Stimulated activated CD4-positive, alpha-beta T cell treated with anti-CD3 and anti-CD28 coated beads, Interleukin-4, amount 100 ng/mL, for 24 hours (primary cell): ENCODE measurements at places on chromosomes 12 and 14.

DNA sequence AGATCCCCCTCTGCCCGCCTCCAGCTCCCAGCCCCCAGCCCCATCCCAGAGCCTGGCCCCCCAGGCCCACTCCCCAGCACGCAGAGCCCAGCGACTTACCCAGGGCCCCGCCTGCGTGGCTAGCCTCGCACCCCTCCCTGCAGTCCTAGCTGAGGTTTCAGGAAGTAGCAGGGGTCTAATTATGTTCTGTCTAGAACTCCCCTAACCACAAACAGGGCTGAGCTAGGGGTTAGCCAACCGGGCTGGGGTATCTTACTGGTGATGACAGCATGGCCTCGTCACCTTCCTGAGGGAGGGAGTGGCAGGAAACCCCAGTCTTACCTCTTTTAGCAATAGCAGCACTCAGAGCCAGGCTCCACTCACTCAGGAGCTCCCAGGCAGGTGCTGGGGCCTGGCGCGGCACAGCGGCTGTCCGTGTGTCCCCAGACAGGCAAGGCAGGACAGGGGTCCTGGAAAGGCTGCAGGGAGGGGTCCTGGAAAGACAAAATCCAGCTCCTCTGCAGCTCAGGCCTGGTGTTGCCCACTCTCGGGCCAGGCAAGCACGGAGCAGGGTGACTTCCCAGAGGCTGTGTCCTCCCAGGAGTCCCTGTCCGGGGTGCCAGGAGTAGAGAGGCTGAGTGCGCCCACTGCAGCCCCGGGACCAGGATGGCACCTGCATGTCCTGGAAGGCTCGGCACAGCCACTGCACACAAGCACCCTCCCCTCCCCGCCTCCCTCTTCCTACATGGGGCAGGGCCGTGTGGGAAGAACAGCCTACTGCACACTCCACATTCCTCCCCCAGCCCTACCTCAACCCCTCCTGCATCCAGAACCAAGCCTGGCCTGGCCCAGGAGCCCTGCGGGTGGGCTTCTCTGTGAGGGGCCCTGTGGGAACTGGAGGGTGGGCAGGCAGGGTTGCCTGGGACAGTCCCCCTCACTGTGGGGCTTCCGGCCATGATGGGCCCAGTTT lies at the start of gene GPR132:
TSS of gene GPR132 (minus strand) at position 151 of the 949 bp plus-strand sequence. CDS start 10,010 bp downstream, outside the sequence.
- DNase-seq: peak; percentile 89

GRCh38 chr12:77630344-77630743 lies 200.3 kb upstream of the NAV3 start:
- no peak for DNase-seq

GRCh38 chr14:95699412-95699811 lies 13.2 kb downstream of the TCL1B start:
- DNase-seq: no peak

DNA sequence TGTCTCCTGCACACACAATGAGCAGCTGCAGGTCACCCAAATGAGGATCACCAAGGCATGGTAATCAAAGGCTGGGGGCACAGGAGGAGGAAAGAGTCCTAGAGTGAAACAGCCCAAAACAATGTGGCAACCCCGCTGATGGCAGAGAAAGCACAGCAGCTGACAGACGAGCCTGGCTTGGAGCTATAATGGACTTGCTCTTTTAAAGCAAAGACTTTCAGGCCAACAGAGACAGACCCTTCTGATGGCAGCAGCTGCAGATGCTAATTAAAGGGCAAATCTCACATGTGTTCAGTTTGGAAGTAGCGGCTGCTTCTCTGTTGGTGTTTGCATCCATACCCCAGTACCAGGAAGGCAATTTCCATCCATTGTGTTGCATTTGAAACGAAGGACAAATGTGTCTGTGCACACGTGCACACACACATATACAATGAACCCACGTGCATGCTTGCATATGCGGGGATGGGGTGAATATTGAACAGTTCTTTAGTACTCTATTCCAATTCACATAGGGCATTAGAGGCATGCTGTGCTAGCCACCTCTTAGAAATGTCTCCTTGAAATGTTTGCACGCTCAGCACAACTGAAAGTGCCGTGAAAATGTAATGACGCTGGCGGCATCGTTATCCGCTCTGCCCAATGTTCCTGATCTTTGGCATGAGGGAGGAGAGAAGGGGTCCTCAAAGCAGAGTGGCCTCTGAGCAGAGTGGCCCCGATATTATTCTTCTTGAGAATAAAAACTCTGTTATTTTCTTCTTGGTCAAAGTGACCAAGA lies 38.1 kb downstream of the CIT start:
- DNase-seq: no peak

DNA sequence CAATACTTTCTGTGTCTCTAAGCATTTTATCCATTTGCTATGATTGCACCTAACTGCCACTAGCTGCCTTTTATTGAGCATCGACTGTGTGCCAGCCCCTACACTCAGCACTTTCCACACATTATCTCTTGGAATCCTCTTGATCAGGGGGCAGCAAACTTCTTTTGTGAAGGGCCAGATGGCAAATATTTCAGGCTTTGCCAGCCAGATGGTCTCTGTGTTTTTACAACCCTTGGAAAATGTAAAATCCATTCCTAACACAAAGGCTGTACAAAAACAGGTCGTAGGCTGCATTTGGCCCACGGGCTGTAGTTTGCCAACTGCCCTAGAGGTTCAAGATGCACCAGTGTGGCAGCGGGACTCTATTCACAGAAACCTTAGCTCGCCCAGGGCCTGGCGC lies 19.5 kb downstream of the FOXN4 start:
- DNase-seq: no peak

- DNase-seq: peak; percentile 52
Measured at GRCh38 chr14:76929927-76930326, 98.6 kb downstream of the IRF2BPL start.

GRCh38 chr14:25521616-25522015 lies 471.7 kb upstream of the STXBP6 start:
- no peak for DNase-seq

GRCh38 chr12:111107392-111108178 lies 187.2 kb upstream of the MYL2 start:
- no peak for DNase-seq

GRCh38 chr12:64825143-64826021 lies 935 bp downstream of the TBC1D30 start:
- DNase-seq: no peak

- DNase-seq: no peak
Measured at GRCh38 chr14:105987563-105987962, 461.2 kb downstream of the TMEM121 start.

- no peak for DNase-seq
Measured at GRCh38 chr14:69538766-69539165, 35.9 kb downstream of the CCDC177 start.

- DNase-seq: no peak
Measured at GRCh38 chr14:79294499-79294898, 916.8 kb downstream of the DIO2 start.

DNA sequence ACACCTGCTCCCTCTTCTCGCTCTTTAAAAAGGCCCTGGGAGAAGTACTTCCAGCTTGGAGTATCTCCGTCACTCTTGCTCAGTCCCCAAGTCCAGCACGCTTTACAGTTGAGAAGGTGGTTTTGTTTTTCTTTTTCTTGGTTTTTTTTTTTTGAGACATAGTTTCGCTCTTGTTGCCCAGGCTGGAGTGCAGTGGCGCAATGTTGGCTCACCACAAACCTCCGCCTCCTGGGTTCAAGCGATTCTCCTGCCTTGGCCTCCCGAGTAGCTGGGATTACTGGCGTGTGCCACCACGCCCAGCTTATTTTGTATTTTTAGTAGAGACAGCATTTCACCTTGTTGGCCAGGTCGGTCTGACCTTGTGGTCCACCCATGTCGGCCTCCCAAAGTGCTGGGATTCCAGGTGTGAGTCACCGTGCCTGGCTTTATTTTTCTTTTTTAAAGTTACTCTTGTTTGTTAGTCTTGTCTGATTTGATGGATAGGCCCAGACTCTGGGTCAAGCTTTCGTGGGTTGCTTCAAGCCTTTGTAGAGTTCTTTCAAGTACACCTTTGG lies 1.9 kb downstream of the TDRD9 start:
- no peak for DNase-seq

DNA sequence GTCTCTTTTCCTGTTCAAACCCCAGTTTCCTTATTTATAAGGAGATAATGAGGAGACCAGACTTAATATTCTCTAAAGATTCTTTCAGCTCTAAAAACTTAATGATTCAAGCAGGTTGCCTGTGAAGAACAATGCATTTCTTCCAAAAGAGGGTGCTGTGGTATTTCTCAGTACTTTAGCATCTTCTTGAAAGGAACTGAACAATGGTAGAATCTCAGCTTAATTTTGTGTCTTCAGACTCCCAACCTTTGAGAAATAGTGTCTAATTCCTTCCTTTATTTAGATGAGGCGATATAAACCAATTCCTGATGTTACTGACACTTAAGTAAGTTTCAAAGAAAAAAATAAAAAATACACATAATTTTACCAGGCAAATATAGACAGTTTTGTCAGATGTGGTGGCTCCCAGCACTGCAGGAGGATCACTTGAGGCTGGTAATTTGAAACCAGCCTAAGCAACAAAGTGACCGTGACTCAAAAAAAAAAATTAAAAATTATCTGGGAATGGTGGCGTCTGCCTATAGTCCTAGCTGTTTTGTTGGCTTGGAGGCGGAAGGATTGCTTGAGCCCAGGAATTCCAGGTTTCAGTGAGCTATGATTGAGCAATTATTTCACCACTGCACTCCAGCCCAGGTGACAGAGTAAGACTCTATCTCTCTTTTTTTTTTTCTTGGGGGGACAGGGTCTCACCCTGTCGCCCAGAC lies 76.9 kb upstream of the PSMA6 start:
- no peak for DNase-seq

DNA sequence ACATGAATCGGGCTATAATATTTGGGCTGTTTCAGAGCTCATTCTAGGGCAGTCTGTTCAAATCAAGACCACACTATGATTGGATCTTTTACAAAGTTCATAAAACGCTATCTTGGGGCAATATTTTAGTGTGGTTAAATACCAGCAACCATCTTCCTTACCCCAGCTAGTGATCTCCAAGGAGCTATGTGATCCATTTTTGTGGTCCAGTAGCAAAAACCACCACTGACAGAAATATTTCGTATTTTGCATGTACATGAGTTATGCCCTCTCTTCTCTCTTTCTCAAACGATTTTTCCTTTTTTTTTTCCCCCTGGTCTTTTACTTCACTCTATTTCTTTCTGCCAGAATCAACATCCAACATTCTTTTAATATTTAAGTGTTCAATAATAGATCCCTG lies 280.6 kb upstream of the KITLG start:
- DNase-seq: no peak

DNA sequence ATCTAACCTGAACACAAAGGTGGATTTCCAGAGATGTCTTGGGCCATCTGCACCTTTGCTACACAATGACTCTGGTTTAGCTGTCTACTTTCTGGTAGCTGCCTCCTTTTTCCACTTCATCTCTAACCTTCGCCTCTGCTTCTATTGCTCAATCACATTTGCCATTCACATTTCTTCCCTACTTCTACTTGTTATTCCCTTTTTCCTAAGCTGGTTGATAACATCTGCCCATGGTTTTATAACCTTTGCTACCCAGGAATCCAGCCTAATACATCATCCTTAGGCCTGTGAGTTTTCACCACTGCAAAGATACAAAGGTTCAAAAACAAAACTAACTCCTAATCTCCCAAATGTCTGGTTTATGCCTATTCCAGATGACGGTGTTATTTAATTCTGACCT lies 13.2 kb downstream of the SPPL3 start:
- DNase-seq: no peak

GRCh38 chr12:114547636-114548035 lies 136.3 kb downstream of the TBX3 start:
- DNase-seq: no peak

DNA sequence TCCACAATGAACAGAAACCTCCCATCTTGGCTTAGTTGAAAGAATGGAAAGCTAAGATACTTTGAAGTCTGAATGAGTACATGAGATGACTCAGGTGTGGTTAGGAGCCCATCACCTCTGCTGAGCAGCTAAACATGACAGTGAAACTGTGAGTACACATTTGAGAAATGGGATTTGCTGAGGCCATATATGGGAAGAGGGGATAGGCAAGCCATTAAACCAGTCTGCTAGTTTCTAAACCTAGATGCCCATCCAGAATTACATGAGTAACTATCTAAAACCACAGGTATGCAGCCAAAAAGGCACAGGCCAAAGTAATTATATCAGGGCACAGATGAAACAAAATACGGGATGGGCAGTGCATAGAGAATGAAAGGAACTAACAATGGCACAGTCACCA lies 41.2 kb downstream of the NKX2-1 start:
- DNase-seq: no peak

DNA sequence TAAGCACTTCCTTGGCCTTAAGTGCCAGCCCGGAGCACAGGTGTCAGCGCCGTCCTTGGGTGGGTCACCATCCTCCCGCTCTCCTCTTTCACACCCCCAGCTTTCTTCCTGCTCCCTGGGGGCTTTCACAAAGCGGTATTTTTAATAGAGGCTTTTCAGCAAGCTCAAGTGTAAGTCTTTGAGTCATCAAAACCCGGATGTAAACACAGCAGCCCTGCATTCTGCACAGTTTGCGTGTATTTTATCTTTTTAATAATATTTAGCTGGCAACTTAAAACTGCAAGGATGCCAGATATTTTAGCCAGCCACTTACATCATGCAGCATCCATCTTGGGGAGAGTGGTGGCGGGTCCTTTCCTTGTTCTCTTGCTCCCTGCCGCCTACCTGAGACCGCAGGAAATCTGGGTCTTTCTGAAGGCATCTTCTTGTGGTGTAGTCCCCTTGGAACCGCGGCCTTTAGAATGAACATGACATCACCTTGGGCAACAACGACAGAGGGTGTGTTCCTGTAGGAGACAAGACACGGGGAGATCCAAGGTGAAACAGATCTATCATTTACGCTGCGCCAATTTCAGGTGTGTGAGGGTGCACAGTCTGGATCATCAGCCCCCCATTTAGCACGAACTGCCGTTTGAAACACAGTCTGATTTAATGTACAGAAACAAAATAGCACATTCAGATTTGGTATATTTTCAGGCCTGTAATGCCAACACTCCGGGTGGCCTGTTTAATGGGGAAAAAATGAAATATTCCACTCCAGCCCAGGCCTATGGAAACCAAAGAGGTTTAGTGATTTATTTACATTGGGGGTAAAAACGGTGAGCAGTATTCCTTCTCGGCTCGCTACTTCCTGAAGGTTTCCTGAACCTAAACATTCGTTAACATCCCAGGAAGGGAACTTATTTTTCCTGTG lies 12.5 kb upstream of the IRF2BPL start:
- peak; percentile 42 for DNase-seq

- DNase-seq: no peak
Measured at GRCh38 chr12:88600272-88600671, 20.0 kb upstream of the KITLG start.
